Anterior cingulate cortex (tissue), 58 donors: ENCODE measurements at places on chromosomes 6 and 20.

DNA sequence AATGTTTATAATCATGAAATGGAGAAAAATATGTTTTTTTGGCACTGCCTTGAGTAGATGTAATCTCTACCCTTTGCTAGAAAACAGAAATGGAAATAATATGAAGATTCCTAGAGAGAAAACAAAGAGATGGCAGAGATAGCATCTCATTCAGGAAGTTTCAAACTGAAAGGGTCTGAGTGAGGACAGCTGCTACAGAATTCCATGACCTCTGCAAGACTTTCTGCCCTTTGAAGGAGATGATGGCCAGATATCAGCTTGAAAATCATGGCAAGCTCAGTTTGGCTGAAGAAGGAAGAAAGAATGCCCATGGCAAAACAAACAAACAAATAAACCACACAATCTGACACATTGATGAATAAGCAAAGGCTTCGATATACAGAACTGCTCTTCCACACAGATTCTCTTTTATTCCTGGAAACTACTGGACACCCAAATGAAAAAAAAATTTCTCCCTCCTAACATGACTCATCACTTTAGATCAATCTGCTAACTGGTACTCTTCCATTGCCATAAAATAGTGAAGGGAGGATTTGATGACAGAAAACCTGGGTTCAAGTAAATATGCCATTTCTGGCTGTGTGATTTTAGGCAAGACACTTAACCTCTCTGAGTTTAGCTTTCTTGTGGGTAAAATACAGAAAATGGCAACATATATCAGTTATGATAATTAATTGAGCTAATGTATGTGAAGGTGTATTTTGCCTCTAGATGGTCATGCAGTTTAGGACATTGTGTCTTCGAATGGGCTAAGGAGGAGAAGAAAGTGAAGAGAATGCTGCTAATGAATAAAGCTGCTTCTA lies 105.9 kb upstream of the SPACA1 start:
- no peak for DNase-seq

GRCh38 chr6:105164418-105164817 lies 15.4 kb downstream of the POPDC3 start:
- no peak for DNase-seq

- no peak for DNase-seq
Observed at GRCh38 chr6:51855310-51856082, 231.9 kb downstream of the PKHD1 start.

DNA sequence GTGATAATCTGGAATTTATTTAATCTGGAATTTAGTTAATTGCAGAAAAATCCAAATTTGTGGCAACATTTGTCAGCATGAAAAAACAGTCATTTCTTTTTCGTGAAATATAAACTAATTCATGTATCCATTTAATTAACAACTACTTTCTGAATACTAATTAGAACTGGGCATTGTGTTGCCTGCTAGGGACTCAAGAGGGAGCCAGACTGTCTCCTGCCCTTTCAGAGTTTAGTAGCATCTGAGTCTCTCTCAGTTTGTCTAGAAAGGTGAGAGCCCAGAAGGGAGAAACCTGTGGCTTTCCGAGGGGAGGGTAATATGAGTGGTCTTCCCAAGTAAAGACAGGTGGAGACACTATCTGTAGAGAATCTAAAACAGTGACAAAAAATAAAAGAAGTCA lies 210.9 kb upstream of the HDDC2 start:
- no peak for DNase-seq

- no peak for DNase-seq
Observed at GRCh38 chr6:132380358-132381029, 20.8 kb downstream of the MOXD1 start.

GRCh38 chr6:46584586-46584985 lies 68.0 kb downstream of the CYP39A1 start:
- DNase-seq = no peak

DNA sequence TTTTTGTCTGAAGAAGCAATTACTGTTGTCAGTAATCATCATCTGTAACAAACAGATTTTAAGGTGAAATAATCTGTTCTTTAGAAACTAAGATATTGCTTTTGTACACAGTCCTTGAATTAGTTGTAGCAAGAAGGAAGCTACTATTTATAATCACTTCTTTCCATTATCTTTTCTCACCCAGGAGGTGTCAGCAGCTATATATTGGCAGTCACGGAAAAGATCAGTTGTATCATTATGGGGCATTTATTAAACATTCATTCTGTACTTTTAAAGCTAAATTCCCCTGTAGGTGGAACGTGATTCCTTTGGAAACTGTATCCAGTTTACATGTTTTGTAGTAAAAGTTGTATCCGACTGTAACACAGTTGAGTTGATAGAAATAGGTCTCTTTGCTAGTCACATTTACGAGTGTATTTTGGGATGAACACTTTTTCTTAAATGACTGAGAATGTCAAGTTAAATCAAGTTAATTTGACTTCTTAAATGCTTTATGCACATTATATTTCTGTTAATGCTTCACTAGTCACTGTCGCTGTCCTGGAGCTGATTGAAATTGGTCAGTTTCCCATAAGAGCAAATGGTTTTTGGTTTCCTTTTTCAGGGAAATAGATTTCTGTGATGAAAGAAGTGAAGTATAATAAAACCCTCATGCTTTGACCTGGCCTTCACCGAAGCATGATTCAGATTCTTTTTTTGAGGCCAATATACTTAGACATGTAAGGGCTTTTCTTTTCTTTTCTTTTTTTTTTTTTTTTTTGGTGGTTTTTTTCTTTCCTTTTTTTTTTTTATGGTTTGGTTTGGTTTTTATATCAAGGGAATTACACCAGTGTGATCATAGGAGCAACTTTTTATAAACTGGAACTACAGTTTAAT lies 5.1 kb downstream of the QKI start:
- no peak for DNase-seq

- DNase-seq = no peak
Observed at GRCh38 chr6:139316622-139317317, 25.0 kb upstream of the TXLNB start.

- peak; percentile 23 for DNase-seq
Observed at GRCh38 chr6:150876598-150876997, 11.1 kb downstream of the MTHFD1L start.

GRCh38 chr6:112780498-112781096 lies 433.5 kb downstream of the RFPL4B start:
- DNase-seq = peak; percentile 31

DNA sequence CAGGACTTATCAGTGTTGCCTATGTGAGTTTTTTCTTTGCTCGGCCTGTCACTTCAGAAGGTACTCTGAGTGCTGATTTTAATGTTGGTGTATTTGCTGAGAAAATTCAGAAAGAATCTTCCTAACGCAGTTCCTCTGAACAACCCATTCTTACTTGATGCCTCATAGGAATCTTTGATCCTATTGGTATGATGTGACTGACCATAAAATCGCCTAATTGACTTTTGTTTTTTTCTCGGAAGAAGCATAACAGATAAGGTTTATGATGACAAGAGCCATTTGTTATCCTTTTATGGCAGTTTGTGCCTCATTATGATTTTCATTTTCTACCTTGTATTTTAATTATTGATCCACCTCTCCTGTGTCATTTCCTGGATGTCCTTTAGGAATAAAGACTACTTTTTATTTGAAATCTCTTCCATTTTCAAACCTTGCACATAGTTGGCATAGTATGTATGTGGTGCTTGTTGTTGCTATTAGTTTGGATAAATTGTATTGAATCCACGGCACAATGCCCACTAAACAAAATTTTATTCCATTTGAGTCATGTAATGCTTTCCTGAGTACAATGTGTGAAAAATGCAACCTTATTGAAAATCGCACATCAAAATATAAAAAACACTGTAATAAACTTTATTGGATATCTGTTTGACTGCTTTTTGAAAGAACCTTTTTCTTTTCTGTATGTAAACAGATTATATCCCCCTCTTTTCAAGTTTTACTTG lies 37.3 kb downstream of the LRRC1 start:
- no peak for DNase-seq

DNA sequence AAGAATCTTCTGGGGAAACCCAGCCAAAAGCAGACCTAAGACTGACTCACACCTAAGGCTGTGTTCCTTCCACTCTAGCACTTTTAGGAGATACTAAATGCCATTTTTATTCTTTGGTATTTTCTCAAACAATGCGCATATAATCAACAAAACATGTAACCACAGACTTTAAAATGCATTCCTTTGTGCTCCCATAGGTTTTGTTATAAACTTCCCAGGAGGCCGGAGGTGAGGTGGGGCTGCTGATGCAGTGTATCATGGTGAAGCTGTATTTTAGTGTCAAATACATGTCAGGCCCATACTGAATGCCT lies 155.2 kb downstream of the BTBD3 start:
- no peak for DNase-seq

- DNase-seq = no peak
Observed at GRCh38 chr6:254016-254415, 38.3 kb upstream of the DUSP22 start.

DNA sequence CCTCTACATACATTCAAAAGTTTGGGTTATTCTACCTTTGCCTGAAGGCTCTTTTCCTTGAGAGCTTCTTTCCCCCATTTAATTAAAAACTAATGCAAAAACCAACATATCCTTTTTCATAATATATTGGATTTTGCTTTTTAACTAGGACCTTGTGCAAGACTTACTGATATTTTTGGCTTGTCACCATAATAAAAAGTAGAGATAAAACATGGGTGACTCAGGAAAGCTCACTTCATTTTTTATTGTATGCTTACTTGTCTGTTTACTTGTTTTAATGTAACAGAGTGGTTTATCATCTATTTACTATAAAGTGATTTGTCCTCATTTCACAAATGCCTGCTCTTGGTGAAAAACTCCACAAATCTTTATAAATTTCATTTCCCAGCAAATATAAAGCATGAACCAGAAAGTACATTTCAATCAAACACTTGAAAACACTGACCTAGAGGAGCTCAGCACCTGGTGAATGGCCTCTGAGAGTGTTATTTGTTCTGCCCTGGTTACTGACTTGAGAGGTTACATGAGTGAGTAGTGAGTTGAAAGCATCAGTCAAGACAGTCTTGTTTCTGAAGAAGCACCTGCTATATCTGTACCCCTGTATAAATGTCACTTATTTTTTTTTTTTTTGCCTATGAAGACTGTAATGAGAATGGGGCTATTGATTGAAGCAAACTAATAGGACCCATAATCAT lies 20.8 kb downstream of the ADGRG6 start:
- no peak for DNase-seq

- DNase-seq = no peak
Observed at GRCh38 chr6:166678426-166678825, 51.4 kb upstream of the RPS6KA2 start.

DNA sequence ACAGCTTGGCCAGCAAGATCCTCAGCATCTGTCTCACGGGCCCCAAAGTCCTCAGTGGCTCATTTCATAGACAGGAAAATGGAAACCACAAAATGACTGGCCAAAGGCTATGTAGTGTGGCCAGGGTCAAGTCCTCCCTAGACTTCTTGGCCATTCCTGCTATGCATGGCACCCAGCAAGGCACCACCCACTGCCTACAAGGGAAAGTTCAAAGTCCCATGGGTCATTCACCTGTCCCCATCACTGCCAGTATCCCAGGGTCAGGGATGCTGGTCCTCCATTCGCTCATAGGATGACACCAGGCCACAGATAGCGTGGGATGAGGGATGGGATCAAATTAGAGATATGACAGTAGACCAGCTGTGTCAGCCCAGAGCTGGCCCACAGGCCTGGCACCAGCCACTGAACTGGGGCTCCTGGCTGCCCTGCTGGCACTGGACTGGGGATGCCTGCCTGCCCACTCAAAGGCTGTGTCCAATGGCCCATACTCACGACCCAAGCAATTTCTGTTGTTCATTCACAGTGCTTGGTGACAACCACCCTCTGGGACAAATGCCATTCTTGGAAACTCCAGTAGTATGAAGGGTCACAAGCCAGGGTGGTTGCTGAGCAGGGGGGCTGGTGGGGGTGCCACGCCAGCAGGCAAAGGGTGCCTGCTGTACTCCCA lies 11.6 kb downstream of the ADISSP start:
- no peak for DNase-seq

- no peak for DNase-seq
Observed at GRCh38 chr6:151255811-151256210, 16.0 kb downstream of the AKAP12 start.

DNA sequence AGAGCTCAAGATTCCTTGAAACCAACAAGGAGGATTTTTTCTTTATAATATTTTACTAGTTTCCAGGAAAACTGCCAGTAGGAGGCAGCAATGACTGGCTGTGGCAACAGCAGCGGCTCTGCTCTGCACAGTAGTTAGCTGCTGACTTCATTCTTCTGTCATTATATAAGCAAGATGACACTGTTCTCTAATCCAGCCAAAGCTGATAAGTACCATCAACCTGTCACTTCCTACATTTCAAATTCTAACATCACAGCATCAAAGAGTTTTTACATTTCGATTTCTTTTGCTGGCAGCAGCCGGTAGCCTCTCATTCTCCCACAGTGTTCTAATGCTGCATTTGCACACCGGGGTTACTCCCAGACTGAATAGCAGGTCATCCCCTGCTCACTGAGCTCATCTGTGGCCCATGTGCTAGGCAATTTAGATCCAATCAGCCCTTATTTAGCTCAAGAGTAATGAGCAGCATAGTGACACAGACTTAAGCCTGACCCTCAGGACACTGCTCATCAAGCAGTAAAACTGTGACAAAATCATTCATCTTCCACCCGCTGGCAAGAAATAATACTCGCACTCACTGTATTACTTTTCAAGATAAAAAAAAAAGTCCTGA lies 67.8 kb downstream of the MMS22L start:
- DNase-seq = no peak

GRCh38 chr20:1562622-1563021 lies 5.1 kb upstream of the SIRPD start:
- no peak for DNase-seq

- DNase-seq = no peak
Observed at GRCh38 chr20:24996449-24997377, 4.2 kb upstream of the APMAP start.

GRCh38 chr6:5486214-5486613 lies 224.9 kb downstream of the FARS2 start:
- DNase-seq = no peak

DNA sequence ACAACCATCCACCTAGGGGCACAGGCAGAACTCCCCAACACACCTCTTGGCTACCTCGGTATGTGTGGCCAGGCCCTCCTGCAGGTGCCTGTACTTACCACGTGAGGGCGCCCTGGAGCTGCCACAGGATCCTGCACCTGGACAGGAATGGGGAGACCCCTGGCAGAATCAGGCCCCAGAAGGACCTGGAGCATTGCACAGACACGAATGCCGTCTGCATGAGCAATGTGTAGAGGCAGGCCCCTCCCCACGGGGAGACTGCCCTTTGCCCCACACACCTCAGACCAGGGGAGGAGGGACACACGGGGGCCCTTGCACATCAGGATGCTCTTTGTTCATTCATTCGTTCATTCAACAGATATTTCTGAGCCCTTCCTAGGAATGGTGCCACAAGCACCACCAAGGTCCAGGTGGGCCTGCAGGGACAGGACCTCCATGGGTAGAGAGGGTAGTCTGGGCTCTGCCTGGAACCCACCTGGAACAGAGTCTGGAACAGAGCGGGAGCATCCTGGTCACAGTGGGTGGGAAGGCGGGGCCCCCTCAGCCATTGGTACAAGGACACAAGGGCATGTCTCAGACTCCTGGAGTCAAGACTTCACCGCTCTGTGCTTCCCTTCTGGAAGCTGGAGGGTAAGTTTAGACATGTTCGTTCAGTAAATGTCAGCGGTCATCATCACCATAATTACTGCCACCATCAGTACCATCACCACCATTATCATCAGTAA lies 32.3 kb downstream of the YTHDF1 start:
- DNase-seq = no peak

GRCh38 chr6:130517444-130517931 lies 151.7 kb downstream of the TMEM200A start:
- DNase-seq = no peak

- no peak for DNase-seq
Observed at GRCh38 chr20:53643031-53643832, 49.6 kb upstream of the ZNF217 start.

GRCh38 chr6:10521104-10521808 lies at the start of gene GCNT2:
Gene GCNT2 (plus strand): TSS chr6:10521351. CDS start chr6:10528912, 7,561 bp downstream.
- DNase-seq = no peak
